ENCODE measurements at places on chromosomes 6 and 20.

- DNase-seq = no peak
Measured at GRCh38 chr6:85458782-85459181, 8.9 kb downstream of the NT5E start.

DNA sequence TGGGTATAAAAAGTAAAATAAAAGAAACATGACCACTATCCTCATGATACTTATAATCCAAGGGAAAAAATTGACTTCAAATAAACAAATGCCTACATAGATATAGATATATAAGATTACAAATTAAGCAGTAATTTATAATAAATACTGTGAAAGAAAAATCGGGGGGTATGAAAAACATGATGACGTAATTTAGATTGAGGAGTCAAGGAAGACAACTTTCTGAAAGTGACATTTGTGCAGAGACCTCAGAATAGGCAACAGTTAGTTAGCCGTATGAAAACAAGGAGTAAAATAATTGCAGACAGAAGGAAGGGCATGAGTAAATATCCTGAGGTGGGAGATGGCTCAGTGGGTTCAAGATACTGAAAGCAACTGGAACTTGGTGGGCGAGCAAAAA is 28.2 kb upstream of the RAB23 start:
- DNase-seq = no peak

DNA sequence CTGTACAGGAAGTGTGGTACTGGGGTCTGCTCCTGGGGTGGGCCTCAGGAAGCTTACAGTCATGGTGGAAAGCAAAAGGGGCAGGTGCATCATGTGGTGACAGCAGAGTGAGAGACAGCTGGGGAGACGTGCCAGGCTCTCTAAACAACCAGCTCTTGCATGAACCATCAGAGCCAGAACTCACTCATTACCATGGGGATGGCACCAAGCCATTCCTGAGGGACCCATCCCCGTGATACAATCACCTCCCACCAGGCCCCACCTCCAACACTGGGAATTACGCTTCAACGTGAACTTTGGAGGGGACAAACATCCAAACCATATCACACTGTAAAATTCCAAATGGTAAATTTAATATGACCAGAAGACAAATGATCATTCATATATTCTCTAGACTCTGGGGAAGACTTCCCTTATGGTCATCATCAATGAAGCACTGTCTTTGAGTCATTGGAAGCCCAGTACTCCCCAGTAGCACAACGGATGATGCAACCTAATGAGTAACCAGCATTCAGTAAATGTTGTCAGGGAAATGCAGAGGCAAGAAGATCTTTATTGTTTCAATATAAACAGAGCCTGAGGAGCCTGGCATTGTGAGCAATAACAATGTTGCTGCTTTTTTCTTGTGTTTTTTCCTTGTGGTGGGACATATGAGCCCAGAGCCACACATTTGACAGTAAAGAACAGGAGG is 48.2 kb upstream of the RALY start:
- no peak for DNase-seq

GRCh38 chr6:145731447-145731846 is 3.9 kb downstream of the EPM2A start:
- no peak for DNase-seq

GRCh38 chr6:159101656-159102055 is 56.9 kb upstream of the TAGAP start:
- no peak for DNase-seq

DNA sequence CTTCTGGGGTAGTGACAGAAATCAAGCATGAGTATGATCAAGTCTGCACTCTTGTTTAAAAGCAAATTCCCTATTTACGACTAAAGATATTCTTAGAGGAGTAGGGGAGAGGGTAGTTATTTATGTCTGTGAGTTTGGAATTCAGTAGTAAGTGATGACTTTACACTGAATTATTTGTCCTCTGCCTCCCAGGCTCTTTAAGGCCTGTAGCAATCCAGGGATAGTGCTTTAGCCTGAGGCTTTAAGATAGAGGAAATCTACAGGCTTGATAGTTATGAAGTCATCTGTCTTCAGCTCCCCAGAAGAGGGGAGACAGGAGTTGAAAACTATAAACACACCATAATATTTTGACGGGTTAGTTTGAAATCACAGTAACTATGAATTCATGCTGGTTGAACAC is 664.5 kb downstream of the EPM2A start:
- no peak for DNase-seq

DNA sequence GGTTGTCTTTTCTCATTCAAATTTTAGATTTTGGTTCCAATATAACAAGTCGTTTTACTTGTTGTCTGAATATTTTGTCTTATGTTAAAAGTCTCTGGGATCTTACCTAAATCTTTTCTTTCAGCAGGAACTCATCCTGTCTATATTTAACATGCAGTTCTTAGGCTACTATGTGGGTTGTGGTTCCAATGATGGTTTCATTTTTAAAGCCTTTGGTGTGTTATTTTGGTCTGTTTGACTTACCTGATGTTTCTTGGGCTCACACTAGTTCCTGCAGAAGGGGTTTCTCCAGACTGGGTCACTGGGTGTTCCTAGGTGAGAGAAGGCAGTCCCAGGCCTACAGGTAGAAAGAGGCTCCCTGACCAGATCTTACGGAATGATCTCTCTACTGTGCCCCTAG is 17.4 kb downstream of the PRL start:
- no peak for DNase-seq

DNA sequence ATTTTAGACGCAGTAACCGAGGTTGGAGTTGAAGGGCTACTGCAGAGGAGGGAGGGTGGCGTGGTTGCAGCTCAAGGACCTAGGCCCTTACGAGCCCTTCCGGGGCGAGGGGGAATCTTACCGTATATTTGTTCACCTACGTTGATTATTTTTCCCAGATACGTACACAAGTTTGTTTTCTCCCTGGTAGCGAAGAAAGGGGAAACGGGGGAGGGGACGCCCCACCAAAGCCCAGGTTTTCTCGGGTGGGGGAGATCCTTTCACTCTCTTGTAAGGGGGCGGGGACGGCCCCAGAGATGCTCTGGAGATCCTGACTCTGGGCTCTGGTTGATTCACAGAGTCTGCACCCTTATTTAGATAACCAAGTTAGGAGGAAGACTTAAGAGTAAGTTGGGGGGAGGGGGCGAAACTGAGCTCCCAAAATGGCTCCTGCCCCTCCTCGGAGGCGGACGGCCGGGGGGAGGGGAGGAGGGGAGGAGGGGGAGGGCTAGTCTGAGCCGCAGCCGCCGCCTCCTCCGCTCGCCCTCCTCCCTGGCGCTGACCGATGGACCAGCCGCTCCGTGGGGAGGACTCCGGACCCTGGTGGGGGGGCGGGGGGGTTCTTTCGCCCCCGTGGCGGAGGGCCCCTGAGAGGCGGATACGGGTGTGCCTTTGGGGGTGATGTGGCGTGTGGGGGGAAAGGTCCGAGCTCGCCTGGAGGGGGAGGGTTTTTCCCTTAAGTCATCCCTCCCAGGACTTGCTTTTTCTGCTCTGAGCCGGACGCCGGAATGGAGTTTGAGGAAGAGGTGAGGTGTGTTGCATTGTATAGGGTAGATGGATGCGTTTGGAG is 2.2 kb downstream of the BRD2 start:
- DNase-seq = peak; percentile 64

GRCh38 chr6:87283461-87283860 is 38.9 kb upstream of the SMIM8 start:
- no peak for DNase-seq

DNA sequence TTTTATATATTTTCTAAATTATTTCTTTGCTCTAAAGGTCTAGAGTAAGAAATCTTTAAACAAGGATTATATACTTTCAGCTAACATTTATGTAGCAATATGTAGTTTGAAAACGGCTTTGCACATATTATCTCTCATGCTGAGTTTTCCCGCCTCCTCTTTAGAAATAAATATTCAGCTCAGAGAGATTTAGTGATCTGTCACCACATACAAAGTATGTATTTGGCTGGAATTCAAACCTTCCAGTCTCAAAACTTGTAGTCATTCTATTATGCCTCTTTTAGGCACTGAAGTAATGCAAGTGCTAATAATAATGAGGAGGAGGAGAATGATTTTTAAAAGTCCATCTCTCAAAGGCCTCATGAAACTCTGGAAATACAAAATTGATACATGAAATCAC is 525.0 kb downstream of the GRIK2 start:
- no peak for DNase-seq
